ENCODE measurements at places on chromosomes 3 and 15.
A peak's percentile ranks its signal among the peaks of the same experiment; 100 is the strongest.

DNA sequence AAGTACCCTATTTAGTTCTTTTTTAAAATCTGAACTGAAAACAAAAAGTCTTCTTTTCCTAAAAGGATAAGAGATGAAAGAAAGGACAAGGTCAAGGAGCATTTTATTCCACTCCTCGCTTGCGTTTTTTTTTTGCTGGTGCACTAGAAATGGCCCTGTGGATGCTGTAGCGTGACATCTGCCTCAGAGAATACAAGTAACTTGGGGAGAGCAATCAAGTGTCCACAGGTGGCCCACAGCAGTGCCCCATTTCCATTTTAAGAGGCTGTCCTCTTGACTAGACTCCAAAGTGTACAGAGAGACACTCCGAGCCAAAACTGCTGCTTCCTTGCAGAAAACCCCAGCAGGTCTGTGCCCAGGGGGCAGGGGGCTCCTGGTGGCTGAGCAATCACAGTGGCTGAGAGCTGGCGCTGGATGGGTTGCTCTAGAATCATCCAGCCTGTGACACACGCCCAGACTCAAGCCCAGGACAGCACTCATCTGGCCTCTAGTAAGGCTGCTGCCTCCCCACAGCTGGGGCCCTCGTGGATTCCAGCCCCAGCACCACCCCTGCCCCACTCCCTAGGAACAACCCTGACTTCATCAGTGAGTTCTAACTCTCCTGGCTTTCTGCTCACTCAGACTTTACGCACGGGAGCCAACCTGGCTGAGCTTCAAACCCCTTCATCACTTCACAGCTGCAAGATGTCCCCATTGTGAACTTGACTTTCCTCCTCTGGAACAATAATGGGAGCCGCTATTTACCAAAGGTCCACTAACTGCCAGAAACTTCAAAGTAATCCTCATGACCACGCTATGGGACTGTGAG lies 71.1 kb upstream of the SPATA12 start:
- no peaks in the 10 kb centered on the region for H3K36me3 ChIP-seq
- H3K4me3 ChIP-seq, result no peak overlapping the region
- DNase-seq, result no peak
- H3K27me3 ChIP-seq, result no peaks in the 10 kb centered on the region
- H3K4me1 ChIP-seq, result peaks cover 8% of the 10 kb centered on the region

- DNase-seq, result no peak
- H3K27ac ChIP-seq, result no peak overlapping the region
- no peak overlapping the region for H3K4me3 ChIP-seq
- H3K4me1 ChIP-seq, result peaks cover 2% of the 10 kb centered on the region
- H3K27me3 ChIP-seq, result no peaks in the 10 kb centered on the region
These were observed 11.9 kb downstream of the ABHD6 start for GRCh38 chr3:58249358-58250092.

- no peaks in the 10 kb centered on the region for H3K36me3 ChIP-seq
- no peaks in the 10 kb centered on the region for H3K27me3 ChIP-seq
- no peak for DNase-seq
- H3K4me1 ChIP-seq, result no peaks in the 10 kb centered on the region
- H3K4me3 ChIP-seq, result no peak overlapping the region
These were observed 61.8 kb upstream of the RBP1 start for GRCh38 chr3:139601191-139601961.

- no peaks in the 10 kb centered on the region for H3K27me3 ChIP-seq
- H3K4me1 ChIP-seq, result no peaks in the 10 kb centered on the region
- H3K36me3 ChIP-seq, result no peaks in the 10 kb centered on the region
- H3K27ac ChIP-seq, result no peak overlapping the region
These were observed 820.8 kb downstream of the TBL1XR1 start for GRCh38 chr3:176376531-176376930.

DNA sequence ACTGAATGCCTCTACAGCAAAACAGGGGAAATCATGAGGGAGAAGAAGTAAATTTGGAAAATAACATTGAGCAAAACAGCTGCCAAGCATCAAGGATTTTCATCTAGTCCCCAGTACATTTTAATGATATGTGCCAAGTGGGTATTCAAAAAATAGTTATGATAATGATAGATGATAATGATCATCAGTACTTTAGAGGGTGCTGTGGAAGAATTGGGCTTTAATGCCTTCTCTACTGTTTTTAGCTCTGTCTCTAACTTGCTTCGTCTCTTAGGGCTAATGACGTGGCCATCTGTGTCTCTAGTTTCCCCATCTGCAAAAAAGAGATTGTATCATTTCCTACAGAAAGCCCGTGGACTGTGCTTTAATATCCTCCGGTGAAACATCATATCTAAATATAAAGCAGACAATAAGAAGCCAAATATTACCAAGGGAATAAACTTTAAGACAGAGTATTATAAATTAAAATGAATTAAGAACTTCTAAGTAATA lies 10.2 kb upstream of the FSIP1 start:
- DNase-seq, result no peak
- H3K27ac ChIP-seq, result no peak overlapping the region
- H3K36me3 ChIP-seq, result no peaks in the 10 kb centered on the region
- H3K4me1 ChIP-seq, result peaks cover 3% of the 10 kb centered on the region
- H3K27me3 ChIP-seq, result no peaks in the 10 kb centered on the region
- H3K4me3 ChIP-seq, result no peak overlapping the region

DNA sequence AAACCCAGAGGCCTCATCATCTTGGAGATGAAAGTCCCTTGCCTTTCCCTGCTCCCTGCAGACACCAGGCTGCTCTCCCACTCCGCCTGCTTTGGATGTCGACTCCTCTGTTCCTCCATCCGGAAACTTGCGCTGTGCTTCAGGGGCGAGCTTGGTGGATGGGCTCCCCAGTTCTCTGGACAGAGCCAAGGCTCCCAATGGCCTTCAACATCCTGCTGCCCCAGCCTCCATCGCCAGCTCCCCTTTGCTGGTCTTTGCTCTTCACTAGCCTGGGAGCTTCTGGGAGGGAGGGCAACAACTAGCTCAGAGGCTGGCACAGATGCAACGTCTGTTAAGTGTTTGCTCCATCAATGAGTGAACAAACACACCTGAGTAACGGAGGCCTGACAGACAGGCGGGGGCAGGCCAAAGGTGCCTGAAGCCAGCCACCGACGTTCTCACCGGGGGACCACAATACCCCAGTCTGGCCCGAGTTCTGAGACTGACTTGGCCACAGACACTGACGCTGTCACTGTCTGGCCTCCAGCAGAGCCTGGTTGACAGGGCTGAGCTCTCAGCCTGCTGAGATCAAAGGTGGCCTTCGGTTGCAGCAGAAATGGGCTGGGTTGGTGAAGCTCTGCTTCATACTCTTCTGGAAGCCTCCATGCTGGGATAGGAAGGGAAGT lies 39.0 kb downstream of the RGMA start:
- no peaks in the 10 kb centered on the region for H3K36me3 ChIP-seq
- no peak overlapping the region for H3K4me3 ChIP-seq
- peak; percentile 33 for DNase-seq
- no peak overlapping the region for H3K27ac ChIP-seq
- H3K4me1 ChIP-seq, result peaks cover 15% of the 10 kb centered on the region

DNA sequence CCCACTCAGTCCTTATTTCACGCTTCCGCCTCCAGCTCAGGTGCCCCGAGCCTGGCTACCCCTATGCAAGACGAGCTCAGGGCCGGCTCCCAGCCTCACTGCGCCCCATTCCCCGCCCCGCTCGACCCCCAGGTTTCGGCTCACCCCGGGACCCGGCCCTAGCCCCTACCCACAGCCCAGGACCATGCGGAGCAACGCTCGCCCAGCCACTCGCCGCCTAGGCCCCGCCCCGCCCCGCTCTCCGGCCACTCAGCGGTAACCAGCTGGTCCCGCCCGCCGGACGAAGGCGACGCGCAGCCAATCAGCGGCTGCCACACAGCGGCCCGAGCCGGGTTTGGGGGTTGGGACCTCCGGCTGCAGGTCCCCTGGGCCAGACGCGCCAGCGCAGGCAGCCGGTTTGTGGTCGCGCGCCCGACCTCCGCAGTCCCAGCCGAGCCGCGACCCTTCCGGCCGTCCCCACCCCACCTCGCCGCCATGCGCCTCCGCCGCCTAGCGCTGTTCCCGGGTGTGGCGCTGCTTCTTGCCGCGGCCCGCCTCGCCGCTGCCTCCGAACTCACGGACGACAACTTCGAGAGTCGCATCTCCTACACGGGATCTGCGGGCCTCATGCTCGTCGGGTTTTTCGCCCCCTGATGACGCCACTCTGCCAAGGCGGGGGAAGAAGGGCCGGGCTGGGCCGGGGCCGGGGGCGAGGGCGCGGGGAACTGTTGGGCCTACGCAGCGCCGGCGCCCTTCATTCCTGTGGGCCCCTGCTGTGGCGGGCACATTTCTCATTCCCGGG lies at the start of gene CATSPER2:
Gene CATSPER2 (minus strand): TSS at position 196 of the 781 bp plus-strand sequence. CDS start 783 bp downstream, outside the sequence.
- H3K27me3 ChIP-seq, result no peaks in the 10 kb centered on the region
- no peaks in the 10 kb centered on the region for H3K36me3 ChIP-seq
- H3K27ac ChIP-seq, result no peak within 1 kb of the TSS
- no peak for DNase-seq
- no peak within 1 kb of the TSS for H3K4me3 ChIP-seq

DNA sequence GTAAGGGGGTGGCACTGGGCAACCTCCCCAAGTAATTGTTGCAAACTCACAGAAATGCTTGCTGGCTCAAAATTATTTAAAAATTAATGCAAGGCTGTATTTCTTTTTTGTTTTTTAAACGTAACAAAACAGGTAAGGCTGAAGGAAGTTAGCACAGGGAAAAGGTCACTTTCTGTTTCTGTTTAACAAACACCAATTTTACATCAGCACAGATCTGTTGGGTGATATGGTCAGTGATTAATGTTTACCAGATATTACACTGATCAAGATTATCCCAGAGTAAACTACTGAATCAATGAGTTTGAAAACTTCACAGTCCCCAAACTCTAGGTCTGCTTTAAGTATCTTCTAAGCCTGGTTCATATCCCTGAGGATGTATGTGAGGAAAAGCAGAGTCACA lies 558.0 kb downstream of the FOXP1 start:
- no peak overlapping the region for H3K4me3 ChIP-seq
- DNase-seq, result no peak
- H3K4me1 ChIP-seq, result no peaks in the 10 kb centered on the region

DNA sequence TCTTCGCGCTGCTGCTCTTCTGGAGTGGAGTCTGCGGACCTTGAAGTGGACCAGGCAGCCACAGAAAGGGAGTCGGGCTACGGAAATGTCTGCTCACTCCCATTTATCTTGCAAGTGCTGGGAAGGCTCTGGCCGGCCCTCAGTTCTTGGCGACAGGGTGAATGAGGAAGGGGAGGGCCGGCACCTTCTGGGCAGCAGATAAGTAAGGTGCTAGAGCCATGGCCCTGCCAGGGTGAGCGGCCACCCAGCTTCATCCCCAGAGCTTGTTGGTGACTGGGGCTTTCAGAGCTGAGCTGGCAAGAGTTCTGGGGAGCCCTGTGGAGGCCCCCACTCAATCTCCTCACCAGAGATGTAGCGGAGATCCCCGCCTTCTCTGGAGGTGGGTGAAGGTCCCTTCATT lies 103.5 kb downstream of the ASB7 start:
- H3K4me3 ChIP-seq, result no peak overlapping the region
- DNase-seq, result no peak
- H3K27ac ChIP-seq, result no peak overlapping the region
- H3K36me3 ChIP-seq, result no peaks in the 10 kb centered on the region
- H3K27me3 ChIP-seq, result no peaks in the 10 kb centered on the region
- H3K4me1 ChIP-seq, result no peaks in the 10 kb centered on the region

GRCh38 chr3:104906001-104906639 lies 460.6 kb upstream of the ALCAM start:
- H3K36me3 ChIP-seq, result no peaks in the 10 kb centered on the region
- H3K27ac ChIP-seq, result no peak overlapping the region
- H3K4me1 ChIP-seq, result no peaks in the 10 kb centered on the region
- no peaks in the 10 kb centered on the region for H3K27me3 ChIP-seq
- no peak for DNase-seq

DNA sequence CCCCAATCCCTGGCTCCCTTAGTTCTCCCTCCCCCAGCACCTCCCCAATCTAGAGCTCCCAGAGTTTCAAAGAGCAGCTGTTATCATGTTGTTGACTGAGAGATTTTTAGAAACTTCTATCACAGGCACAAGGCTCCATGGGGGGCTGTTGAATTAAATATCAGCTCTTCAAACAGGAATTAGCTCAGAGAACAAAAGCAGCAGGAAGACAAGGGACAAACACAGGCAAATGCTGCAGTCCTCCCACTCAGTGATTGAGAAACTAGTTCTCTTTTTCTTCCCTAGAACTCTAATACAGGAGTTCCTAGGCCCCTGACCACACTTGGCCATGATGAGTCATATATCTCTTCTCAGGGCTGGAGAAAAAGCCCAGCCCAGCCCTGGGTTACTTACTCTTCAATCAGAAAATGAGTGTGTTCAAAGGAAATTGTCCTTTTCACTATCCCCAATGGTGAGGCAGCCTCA lies 262.1 kb downstream of the IGSF11 start:
- no peak overlapping the region for H3K27ac ChIP-seq
- H3K27me3 ChIP-seq, result no peaks in the 10 kb centered on the region
- no peak overlapping the region for H3K4me3 ChIP-seq
- no peaks in the 10 kb centered on the region for H3K36me3 ChIP-seq

- no peak overlapping the region for H3K4me3 ChIP-seq
- H3K27ac ChIP-seq, result no peak overlapping the region
- no peaks in the 10 kb centered on the region for H3K4me1 ChIP-seq
- DNase-seq, result no peak
These were observed 31.7 kb upstream of the NR2C2 start for GRCh38 chr3:14915636-14916222.

DNA sequence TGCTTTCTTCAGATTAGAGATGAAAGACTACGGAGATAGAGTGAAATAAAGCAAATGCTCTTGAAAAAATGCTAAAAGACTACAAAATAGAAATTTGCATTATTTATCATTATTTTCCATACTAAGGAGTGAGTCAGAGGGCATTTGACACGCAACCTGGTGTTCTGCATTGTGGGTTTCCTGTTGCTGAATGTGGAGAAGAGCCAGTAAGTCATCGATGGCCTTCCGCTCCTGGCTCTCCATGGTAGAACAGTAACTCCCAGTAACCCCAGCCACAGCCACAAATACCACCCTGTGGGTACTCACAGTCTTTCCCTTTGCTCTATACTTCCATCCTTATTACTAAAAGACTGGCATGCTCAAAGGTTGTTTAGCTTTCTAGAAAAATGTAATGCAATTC lies 61.5 kb downstream of the CGGBP1 start:
- no peak overlapping the region for H3K27ac ChIP-seq
- no peaks in the 10 kb centered on the region for H3K27me3 ChIP-seq

DNA sequence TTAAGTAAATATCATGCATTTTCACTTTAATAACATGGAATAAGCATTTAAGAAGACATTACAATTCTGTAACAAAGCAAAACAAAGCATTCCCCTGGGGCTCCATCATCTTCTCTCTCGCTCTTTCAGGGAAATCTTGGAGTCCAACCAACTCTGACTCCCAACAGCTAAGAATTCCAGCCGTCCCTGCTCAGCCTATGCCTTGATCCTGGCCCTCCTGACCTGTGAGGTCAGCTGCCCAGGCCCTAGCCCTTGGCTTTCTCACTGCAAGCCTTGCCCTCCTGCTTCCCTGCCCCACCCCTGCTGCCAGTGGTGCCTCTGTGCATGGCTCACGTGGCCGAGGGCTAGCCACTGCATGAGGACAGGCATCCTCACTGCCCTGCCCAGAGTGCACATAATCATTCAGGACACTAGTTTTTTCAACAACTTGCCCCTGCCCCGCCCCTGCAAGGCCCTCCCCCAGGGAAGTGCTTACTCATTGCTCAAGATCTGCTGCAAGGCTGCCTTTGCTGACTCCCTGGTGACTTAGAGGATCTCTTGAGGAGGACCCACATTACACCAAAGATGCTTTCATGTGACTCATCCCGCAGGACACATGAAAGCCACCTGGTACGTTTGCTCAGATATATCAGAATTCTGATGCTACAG lies 37.6 kb downstream of the MTMR10 start:
- H3K4me1 ChIP-seq, result no peaks in the 10 kb centered on the region
- DNase-seq, result no peak
- no peaks in the 10 kb centered on the region for H3K27me3 ChIP-seq
- peaks cover 13% of the 10 kb centered on the region for H3K36me3 ChIP-seq
- no peak overlapping the region for H3K27ac ChIP-seq

- no peak overlapping the region for H3K27ac ChIP-seq
- no peaks in the 10 kb centered on the region for H3K36me3 ChIP-seq
- no peaks in the 10 kb centered on the region for H3K27me3 ChIP-seq
- H3K4me1 ChIP-seq, result no peaks in the 10 kb centered on the region
These were observed 37.6 kb upstream of the DUSP7 start for GRCh38 chr3:52093756-52094545.

Measured in prostate gland (tissue), 2 donors.